ENCODE measurements at places on chromosomes 12 and 14.
A peak's percentile ranks its signal among the peaks of the same experiment; 100 is the strongest.

DNA sequence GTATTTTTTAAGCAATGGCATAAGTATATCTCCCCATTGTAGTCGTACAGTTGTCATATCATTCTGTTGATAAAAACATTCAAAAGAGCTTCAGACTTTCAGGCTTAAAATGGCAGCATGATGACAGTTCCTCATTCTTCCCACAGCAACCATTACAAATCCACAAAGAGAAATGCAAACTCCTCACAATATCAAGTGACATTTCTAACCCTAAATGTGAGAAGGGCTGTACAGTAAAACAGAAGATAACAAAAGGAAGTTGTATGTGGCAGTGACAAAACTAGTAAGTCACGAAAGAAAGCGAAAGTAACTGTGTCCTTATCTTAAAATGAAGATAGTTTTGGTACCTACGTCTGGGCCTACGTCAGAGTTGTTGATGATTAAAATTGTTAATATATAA lies 46.7 kb downstream of the GXYLT1 start:
- DNase-seq: no peak

- DNase-seq: peak; percentile 65
Observed at GRCh38 chr12:77049767-77050353, 15.5 kb downstream of the E2F7 start.

- DNase-seq: no peak
Observed at GRCh38 chr12:80892597-80893445, 44.9 kb downstream of the LIN7A start.

GRCh38 chr14:55267820-55268219 lies 3.4 kb upstream of the FBXO34 start:
- no peak for DNase-seq

DNA sequence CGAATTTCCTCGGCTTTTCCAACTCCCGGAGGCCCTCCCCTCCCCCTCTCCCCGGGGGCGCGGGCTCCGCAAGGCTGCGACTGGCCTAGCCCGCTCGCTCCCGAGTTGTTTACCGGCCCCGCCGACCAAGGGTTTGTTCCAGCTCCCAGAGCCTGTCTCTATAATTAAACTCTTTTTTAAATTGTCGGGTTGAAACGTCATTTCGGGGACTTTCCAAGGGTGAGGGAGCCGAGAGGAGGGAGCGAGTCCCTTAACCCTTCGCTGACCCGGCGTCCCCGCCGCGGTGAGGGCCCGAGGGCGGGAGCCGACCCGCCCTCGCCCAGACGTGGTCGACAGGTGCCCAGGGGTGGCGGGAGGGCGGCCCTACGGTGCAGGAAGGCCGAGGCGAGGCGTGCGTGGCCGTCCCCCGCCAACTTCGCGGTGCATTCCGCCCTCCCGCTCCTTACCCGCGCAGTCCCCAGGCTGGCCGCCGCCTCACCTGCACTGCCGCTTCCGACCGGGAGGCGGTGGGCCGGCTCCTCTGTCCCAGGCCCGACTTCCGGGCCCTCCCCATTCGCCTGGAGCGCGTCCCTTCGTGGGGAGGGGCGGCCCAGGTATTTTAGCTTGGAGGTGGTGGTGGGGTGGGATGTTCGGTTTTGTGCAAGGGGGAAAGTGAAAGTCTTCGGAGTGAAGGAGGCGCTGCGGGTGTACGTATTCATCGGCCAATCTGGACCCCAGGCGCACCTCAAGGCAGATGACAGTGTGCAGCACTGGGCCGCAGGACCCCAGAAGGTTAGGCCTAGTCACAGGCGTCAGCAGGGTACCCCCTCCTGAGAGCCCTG lies 2.9 kb upstream of the ZFP36L1 start:
- DNase-seq: peak; percentile 82

GRCh38 chr14:105844810-105845724 lies 318.7 kb downstream of the TMEM121 start:
- DNase-seq: no peak

DNA sequence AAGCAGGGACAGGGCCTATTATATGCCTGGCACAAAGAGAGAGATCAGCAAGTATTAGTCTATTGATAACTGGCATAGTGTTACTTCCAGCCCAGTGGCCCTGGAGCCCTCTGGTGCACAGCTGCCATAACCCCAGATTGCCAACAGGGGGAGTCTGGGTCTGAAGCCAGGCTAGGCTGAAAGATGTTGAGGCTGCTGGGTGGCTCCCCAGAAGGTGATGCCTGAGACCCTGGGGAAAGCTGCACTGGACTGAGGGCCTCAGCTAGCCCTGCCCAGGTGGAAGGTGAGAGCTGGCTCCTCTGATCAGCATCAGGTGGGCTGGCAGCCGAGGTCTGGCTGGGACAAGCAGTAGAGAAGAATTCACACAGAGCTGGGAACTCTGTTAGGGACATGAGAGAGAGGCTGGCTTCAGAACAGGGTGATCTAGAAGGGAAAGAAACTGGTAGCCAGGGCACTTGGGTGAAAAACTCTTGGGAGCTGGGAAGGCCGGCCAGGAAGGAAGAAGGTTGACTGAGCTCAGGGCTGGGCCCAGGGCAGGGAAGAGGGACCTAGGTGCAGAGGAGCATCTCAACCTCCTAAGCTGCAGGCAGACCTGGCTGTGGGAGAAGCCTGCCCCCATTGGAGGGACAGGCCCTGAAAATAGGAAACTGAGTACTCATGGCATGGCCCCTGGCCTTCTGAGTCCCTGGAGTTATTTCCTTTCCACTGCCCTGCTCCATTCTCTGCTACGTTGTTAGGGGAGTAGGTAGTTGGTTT lies 3.9 kb downstream of the GZMH start:
- peak; percentile 42 for DNase-seq

DNA sequence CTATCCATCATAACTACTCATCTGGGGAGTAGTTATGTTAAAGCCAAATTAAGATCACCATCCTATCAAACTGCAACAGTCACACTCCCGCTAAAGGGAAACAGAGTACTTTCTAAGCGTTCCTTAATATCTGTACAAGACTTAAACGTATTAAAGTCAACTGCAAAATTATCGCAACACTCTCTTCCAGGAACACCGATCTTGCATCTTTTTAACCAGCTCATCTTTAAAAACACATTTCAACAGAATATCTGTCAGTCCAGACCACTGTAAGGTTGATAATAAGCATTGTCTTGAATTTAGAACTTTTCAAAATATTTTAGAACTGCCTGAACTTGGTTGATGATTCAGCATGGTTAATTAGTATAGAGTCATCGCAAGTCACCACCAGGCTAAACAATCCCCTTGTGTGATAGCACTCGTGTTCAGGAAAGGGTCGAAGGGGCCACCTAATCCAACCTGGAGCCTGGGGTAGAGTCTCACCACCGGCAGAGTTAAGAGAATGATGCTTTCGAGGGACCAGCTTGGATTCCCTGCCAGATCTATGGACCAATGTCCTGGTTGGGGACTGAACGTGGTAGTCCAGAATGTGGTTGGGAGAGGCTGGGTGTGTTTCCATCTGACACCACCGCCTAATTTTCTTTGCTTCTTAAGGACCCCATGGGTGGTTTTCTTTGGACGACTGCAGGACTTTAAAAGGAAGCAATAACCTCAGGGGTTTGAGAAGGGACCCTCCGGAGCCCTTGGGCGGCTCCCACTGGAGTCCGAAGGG lies 890 bp downstream of the SPTLC2 start:
- DNase-seq: no peak

- DNase-seq: no peak
Observed at GRCh38 chr12:120194226-120194533, 335 bp downstream of the GCN1 start.

DNA sequence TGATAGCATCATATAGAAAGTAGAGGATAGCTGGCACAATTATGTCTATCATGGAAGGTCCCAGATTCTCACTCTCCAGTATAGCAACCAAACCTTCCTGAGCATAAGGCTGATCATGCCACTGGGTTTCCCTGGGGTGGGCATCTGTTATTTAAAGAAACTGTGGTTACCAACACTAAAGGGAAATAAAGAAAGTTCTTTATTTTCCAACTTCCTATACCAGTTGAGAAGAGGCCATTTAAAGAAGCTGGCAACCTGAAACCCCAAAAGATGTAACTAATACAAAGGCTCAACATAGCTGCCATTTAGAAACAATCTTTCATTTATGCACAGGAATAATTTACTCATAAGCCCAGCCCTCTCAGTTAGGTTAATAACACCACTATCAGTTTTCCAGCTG lies 3.1 kb downstream of the BCAT1 start:
- no peak for DNase-seq

- DNase-seq: no peak
Observed at GRCh38 chr12:95538656-95539055, 12.6 kb downstream of the USP44 start.

DNA sequence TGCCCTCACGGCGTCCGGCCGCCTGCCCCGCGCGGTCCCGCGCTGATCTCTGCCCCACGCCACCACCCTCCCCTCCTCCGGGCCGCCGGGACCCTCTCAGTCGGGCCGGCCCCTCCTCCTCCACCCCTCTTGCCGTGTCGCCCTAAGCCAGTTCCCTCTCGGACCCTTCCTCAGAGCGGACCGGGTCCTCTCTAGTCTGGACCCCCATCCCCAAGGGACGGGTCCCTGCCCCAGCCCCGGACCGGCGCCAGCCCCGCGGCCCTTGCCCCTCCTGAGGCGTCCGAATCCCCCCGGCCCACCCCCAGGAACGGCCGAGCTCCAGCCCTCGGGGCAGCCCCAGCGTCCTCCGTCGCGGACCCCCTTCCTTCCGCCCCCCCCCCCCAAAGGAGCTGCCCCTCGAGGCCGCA lies 485 bp downstream of the PPP4R4 start:
- DNase-seq: no peak

DNA sequence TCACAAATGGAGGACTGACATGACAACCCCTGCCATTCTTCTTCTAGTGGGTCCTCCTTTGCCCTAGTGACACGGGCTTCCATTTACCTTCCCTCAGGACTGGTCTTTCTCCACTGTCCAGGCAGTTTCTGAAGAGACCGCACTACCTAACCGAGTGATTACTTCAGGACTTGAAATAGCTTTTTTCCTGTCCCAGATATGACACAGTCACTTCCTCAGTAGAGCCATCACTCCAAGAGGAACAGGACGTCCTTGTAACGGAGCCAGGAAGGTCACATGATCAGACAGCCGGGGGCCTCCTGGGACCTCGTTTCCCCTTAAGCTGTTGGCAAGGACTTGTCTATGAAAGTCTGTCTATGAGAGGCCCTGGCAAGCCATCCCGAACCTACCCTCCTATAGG lies 62.3 kb downstream of the FOS start:
- DNase-seq: no peak

GRCh38 chr12:46461907-46462640 lies 89.5 kb upstream of the SLC38A2 start:
- no peak for DNase-seq

GRCh38 chr12:131528144-131528543 lies 182.7 kb upstream of the SFSWAP start:
- DNase-seq: no peak

DNA sequence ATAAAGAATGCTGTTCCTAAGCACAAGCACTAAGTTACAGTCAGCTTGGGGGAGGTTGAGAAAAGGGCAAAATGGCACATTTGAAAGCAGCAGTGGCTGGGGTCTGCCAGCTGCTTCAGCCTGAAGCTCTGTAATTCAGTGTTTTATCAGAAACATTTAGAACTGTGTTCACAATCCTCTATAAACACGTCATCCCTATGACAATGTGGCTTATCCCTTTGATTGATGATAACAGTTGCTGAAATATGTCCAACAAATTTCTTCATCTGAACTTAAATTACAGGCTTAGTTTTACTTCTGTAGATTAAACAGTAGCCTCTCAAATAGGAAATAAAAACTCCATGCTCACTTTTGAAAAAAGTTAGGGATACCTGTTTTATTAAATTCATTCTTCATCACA lies 108.8 kb downstream of the VEZT start:
- DNase-seq: no peak

- peak; percentile 77 for DNase-seq
Observed at GRCh38 chr12:117143008-117143532, 43.9 kb upstream of the TESC start.

DNA sequence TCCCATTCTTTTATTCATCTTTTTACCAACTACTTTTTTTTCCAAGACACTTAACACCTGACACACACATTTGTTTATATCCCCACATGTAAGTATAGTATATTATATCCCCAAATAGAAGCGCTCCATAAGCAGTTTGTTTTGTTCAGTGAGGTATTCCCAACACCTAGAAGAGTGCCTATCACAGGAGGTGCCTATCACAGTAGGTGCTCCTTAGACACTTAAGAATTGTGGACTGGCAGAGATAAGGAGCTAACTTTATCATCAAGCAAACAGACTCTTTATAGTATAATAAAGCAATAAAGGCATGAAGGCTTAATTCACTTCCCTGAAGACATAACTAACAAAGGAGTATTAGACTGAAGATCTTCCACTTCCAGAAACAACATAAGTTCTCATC lies 29.1 kb downstream of the OSBPL8 start:
- no peak for DNase-seq

- DNase-seq: peak; percentile 45
Observed at GRCh38 chr12:64680235-64680634, 69.9 kb downstream of the RASSF3 start.

GRCh38 chr12:93902736-93903562 lies 225.8 kb downstream of the CRADD start:
- DNase-seq: no peak

DNA sequence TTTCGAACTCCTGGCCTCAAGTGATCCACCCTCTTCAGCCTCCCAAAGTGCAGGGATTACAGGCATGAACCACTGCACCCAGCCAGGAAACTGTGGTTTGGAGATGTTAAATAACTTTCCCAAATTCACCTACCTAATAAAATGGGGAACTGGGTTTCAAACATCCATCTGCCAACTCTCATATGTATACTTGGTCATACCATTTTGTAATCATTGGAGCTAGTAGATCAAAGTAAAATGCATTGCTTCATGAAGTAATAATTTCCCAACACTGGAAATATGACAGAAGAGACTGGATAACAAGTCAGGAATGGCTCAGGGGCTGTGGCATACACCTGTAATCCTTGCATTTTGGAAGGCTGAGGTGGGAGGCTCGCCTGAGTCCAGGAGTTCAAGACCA lies 5.3 kb upstream of the HECTD1 start:
- no peak for DNase-seq

- DNase-seq: no peak
Observed at GRCh38 chr12:104090685-104091084, 26.4 kb downstream of the HCFC2 start.

- no peak for DNase-seq
Observed at GRCh38 chr12:62530596-62530995, 64.0 kb downstream of the MON2 start.

DNA sequence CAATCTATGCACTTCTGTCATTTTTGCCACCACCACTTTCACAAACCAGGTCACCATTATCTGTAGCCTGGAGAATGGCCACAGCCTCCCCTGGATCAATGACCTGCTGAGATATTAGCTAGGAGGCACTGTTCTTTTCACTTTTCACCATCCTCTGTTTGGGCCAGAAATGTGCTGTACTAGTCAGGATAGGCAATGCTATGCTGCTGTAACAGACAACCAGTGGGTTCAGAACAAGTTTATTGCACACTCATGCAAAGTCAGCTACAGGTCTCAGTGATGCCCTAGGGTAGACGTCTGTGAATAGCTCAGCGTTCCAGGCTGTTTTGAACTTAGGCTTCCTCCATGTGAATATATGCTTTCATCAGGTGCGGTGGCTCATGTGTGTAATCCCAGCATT lies 231.5 kb downstream of the SUDS3 start:
- no peak for DNase-seq

GRCh38 chr12:12883369-12884001 lies 7.9 kb upstream of the GPRC5A start:
- DNase-seq: peak; percentile 44

GRCh38 chr12:131209082-131210070 lies 255.7 kb downstream of the ADGRD1 start:
- no peak for DNase-seq
